ENCODE measurements at places on chromosomes 2 and 18. TPM values are rescaled to one million over a fixed set of nuclear protein-coding genes. Genes with fewer than 3 reads are reported as not detected.

DNA sequence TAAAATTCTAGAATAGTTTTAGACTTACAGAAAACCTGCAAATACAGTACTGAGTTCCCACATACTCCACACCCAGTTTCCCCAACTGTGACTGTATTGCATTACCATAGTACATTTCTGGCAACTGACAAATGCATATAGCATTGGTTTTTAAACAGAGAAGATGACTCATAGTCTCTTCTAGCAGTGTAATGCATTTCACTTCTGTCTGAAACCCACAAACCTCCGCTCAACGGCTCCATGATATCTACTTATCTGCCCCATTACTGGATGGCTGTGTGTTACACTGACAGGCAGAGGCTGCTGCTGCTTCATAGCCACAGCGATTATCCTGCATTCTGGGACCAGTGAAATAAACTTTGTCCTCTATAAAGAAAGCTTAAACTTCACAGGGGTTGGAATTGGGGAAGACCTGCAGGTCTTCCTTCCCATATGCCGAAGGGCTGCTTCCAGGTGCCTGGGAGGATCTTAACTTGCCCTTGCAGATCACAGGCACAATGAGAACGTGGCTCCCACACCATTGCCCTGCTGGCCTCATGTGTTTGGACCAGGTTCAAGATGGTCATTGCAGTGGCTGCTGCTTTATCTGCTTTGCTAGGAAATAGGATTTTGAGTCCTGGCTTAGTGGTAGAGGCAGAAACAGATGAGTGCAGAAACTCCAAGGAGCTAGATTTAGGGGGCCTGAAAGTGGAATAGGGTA, 742.6 kb upstream of the HS6ST1 start:
- no peaks in the 10 kb centered on the region for H3K27me3 ChIP-seq
- no peak overlapping the region for H3K27ac ChIP-seq
- no peak overlapping the region for H3K4me3 ChIP-seq
- H3K36me3 ChIP-seq: no peaks in the 10 kb centered on the region
- peak; percentile 90 for DNase-seq

DNA sequence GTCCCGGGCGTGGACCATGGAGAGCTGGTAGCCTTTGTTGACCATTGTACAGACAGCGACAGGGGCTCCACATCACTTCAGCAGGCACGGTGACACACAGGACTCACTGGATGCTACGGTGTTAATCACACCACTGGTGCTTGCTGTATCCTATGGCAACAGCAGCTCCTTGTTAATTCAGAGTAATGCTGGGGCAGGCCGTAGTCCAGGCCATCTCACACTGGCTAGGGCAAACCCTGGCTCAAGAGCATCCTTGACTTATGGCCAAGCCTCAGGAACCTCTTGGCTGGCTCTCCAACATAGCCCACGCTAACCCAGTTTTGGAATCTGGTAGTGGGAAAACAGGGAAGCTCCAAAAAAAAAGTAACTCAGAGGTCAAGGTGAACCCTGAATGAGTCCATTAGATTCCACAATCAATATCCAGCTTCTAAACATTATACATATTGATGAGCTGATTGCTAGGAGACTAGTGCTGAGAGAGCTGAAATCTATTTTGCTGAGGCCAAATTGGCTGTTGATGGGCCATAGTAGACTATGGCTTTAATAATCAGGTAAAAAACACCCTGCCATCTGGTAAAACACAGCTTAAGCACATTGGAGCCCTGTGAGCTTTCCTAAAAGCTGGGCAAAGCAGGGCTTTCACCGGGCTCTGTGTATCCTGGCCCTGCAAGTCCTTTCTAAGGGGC, 253.6 kb downstream of the PRKCE start:
- DNase-seq: peak; percentile 49
- no peaks in the 10 kb centered on the region for H3K27me3 ChIP-seq
- H3K27ac ChIP-seq: no peak overlapping the region
- H3K36me3 ChIP-seq: no peaks in the 10 kb centered on the region
- no peak overlapping the region for H3K4me3 ChIP-seq
- no peaks in the 10 kb centered on the region for H3K4me1 ChIP-seq

- H3K4me1 ChIP-seq: peaks cover 4% of the 10 kb centered on the region
- H3K27ac ChIP-seq: no peak overlapping the region
- no peaks in the 10 kb centered on the region for H3K36me3 ChIP-seq
- H3K27me3 ChIP-seq: no peaks in the 10 kb centered on the region
- H3K4me3 ChIP-seq: no peak overlapping the region
These were observed 197.2 kb downstream of the HDAC4 start for GRCh38 chr2:239203443-239204135.

GRCh38 chr2:205670292-205670691, 12.0 kb upstream of the NRP2 start:
- no peaks in the 10 kb centered on the region for H3K36me3 ChIP-seq
- DNase-seq: no peak

The MSTN gene
- 0.26 TPM for total RNA-seq

GRCh38 chr2:144920755-144921530, 401.0 kb upstream of the ZEB2 start:
- no peaks in the 10 kb centered on the region for H3K27me3 ChIP-seq
- DNase-seq: no peak
- no peak overlapping the region for H3K27ac ChIP-seq
- H3K4me3 ChIP-seq: no peak overlapping the region

DNA sequence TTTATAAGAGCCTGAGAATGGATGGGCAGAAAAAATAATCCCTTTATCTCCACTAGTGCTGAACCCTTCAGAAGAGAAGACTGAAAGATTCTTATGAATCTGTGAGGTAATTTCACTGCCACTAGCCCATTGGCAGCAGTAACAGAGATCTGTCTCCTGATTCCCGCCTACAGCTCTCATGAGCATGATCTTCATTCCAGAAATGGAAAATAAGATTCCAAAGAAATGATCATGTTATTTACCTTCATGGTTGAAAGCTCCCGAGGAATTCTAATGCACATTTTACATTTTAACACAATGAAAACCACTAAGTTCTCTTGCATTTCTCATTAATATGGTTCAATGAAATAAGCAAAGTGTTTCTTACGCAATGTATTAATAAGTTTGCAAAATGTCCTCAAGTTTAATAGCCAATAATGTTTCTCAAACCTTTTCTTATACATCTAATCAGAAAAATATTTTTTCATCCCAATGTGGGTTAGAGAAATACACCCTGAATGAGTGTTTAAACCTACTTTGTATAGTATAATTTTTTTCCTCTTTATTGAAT, 905.6 kb downstream of the TMEM182 start:
- no peak overlapping the region for H3K27ac ChIP-seq
- H3K27me3 ChIP-seq: no peaks in the 10 kb centered on the region
- DNase-seq: no peak
- H3K36me3 ChIP-seq: no peaks in the 10 kb centered on the region
- no peaks in the 10 kb centered on the region for H3K4me1 ChIP-seq
- H3K4me3 ChIP-seq: no peak overlapping the region

The GRHL1 gene
- total RNA-seq: 0.77 TPM

GRCh38 chr2:206488623-206489022, 45.3 kb downstream of the ADAM23 start:
- H3K27me3 ChIP-seq: no peaks in the 10 kb centered on the region
- DNase-seq: no peak
- H3K4me1 ChIP-seq: no peaks in the 10 kb centered on the region
- H3K27ac ChIP-seq: no peak overlapping the region

The FEV gene
- not detected for total RNA-seq

The ADAM23 gene
- total RNA-seq: 3.1 TPM

DNA sequence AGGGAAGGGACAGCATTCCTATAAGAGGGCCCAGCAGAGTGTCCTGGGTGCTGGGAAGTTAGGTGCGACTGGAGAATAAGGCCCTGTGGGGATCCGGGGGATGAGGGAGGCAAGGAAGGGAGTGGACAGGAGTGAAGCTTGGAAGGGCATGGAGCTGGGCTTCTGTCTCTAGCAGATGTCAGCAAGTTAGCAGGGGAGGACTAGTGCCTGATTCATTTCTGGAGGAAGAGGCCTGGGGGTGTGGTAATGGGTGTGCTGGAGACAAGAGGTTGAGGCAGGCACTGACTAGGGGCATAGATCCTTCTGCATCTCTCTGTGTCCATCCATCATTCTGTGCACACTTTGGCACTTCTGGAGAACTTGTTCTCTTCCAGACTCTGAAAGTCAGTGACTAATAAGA, 134.7 kb downstream of the ACOXL start:
- H3K36me3 ChIP-seq: no peaks in the 10 kb centered on the region
- H3K27me3 ChIP-seq: peaks cover 1% of the 10 kb centered on the region
- no peak overlapping the region for H3K27ac ChIP-seq
- no peak overlapping the region for H3K4me3 ChIP-seq

- H3K4me3 ChIP-seq: no peak overlapping the region
- H3K36me3 ChIP-seq: no peaks in the 10 kb centered on the region
- H3K27ac ChIP-seq: no peak overlapping the region
- DNase-seq: no peak
- H3K4me1 ChIP-seq: no peaks in the 10 kb centered on the region
These were observed 40.0 kb upstream of the ITSN2 start for GRCh38 chr2:24400207-24400907.

- H3K4me1 ChIP-seq: peaks cover 3% of the 10 kb centered on the region
- H3K27me3 ChIP-seq: peaks cover 12% of the 10 kb centered on the region
- no peak for DNase-seq
- peak within 1 kb of the TSS; percentile 51 for H3K4me3 ChIP-seq
These were observed 106.3 kb upstream of the CD302 start for GRCh38 chr2:159904127-159904958.

DNA sequence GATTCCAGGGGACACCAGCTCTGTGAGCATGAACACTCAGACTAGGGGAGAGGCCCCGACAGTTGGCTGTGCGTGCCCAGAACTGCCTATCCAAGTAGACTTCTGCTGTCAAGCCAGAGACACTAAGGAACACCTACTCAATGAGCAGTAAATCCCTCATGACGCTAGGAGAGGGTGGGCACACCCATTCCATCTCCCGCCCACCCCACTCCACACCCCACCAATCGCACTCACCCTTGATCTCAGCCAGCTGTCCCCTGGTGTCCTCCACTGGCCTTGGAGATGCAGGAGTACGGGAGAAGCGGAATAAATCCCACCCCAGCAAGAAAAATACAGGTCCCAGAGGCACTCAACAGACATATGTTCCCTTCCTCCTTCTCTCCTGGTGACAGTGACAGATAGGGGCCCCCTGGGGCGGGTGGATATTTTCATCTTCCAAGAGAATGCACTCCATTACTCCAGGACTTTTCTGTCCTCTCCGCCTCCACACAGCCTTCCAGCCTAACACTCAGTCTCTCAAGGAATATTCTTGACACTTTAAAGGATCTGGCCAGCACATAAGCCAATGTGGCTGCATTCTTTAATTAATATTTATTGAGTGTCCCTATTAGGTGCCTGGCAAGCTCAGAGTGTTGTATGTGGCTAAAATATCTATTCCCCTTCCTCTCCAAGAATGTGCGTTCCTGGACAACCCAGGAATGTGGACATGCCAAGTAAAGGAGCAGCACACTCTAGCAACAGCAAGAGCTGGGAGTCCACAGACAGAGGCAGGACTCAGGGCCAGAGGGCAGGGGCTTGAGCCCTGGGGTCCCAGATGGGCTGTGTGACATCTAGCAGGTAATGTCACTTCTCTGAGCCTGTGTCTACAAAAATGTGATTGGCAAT, 13.1 kb upstream of the SMAD7 start:
- H3K27ac ChIP-seq: no peak overlapping the region
- H3K4me1 ChIP-seq: no peaks in the 10 kb centered on the region

- no peak for DNase-seq
- no peaks in the 10 kb centered on the region for H3K27me3 ChIP-seq
- H3K4me1 ChIP-seq: peaks cover 5% of the 10 kb centered on the region
- H3K36me3 ChIP-seq: no peaks in the 10 kb centered on the region
These were observed 158.3 kb downstream of the ANTXR1 start for GRCh38 chr2:69171116-69171896.

DNA sequence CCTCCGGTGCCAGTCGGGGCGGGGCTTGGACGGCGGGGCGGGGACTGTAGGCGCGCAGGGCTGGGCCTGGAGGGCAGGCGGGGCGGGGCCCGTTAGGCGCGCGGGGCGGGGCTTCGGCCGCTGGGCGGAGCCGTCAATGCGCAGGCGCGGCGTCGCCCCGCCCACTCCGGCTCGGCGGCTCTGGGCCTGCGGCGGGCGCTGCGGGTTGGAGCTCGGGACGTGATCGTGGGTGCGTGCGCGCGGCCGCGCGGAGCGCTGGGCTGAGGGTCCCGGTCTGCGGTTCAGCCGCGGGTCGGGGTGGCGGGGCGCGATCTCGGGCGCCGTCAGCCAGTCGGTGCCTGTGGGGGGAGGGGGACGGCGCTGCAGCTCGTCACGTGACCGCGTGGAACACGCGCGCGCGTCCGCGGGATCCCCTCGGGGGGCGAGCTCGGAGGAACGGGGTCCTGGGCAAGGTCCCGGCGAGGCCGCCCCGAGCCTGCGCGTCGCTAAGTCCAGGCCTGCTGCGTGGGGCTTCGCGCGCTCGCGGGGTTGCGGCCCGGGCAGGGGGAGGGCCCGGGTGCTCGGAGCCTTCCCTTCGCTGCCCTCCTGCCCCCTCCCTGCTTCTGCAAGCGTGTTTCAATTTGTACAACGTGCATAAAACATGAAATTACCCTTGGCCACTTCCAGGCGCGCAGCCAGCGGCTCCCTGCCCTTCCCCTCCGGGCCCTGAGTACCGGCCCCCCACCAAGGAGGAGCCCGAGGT, at the start of gene D2HGDH:
Gene D2HGDH (plus strand): TSS at position 164 of the 742 bp plus-strand sequence. CDS start 595 bp downstream, outside the sequence.
- DNase-seq: peak; percentile 66
- no peaks in the 10 kb centered on the region for H3K4me1 ChIP-seq
- peak within 1 kb of the TSS; percentile 48 for H3K27ac ChIP-seq
- peak within 1 kb of the TSS; percentile 61 for H3K4me3 ChIP-seq
- no peaks in the 10 kb centered on the region for H3K27me3 ChIP-seq

All from fibroblast of lung (primary cell).